Stimulated activated CD4-positive, alpha-beta T cell treated with anti-CD3 and anti-CD28 coated beads, Interleukin-1b, Interleukin-23, amount 100 ng/mL, for 1 hour (primary cell): ENCODE measurements at places on chromosomes 16 and 17.

- DNase-seq = no peak
These were observed 274.2 kb upstream of the KCNJ16 start for GRCh38 chr17:69800870-69801269.

DNA sequence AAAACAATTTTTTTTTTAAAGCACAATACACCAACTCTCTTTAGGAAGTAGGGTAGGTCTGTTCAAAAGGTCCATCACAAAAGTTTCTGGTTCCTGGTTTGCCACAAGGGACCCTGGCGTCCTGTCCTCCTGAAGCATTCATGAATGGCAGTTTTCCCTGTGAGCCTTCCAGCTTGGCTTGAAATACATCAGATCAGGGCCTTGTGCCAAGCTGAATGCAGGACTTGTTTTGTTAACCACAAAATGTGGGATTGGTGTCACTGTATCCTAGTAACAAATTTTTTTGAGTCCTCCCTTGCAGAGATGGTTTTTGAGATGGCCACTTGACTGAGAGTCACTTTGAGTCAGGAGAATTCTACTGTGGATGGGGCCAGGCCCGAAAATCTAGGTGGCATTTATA lies 3.9 kb downstream of the GNAO1 start:
- no peak for DNase-seq

- no peak for DNase-seq
These were observed 196.2 kb upstream of the NLRP1 start for GRCh38 chr17:5780476-5780875.

DNA sequence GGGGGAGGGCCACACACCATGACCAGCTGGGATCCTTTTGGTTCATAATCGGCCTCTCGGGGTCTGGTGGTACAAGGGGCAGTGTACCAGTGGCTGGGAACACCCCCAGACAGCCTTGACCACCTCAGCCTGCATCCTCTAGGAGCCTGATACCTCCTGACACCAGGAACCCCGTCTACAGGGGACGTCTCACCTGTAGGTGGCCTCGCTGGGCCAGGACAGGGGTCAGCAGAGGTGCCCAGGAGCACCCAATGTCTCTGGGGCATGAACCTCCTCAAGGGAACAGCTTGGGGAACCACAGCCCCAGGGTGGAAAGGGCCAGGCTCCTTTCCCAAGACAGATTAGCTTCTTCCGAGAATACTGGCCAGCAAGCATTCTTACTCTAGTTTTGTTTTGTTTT lies 2.5 kb upstream of the METRNL start:
- no peak for DNase-seq

DNA sequence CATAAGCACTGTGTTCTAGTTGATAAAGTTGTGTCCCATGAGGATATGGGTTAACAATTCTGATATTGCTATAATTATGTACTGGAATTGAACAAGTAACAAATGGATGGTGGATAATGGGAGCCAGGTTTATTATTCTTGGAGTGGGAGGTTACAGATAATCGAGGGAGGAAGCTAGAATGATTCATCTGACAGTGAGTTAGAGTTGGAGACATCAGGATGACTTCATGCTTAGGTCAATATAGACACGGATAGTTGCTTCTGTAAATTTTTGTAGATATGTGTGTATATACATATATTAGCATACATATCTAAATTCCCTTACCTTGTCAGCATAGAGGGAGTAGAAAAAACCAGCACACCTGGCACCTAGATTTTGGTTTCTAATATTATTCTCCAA lies 293.4 kb downstream of the SHISA9 start:
- DNase-seq = no peak

DNA sequence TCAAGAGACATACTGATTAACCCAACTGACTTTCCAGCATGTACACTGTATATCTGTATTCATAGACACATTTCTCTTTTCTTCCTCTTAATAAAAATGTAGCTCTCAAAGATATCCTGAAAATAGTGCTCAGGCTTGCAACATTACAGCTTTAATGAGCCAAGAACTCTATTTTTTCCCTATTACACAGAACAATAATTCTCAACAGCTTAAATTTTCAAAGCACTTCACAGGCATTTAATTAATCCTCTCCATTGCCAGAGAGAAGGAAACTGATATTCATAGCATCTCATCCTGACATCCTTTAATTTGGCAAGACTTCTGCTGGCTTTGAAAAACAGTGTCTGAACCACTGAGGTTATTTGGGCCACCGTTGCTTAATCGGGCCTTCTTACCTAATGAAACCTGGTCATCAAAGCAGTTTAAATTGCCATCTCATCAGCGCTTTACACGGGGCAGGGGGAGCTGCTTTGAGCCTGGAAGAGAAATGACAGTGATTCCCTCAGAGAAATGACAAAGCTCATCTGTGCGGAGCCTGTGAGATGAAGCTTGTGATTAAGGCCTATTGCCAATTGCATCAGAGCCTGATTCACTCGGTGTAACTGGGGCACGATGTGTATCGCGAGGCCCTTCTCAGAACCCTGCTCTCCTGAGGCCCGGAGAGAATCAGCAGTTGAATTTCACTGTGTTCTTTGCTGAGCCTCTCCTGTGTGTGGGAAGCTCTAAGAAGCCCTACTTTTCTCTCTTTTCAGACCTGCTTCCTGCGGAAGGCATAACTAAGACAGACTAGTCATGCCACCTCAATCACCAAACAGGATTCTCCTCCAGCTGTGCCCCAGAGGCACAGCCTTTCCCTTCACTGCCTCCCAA lies 8.5 kb upstream of the SIAH1 start:
- no peak for DNase-seq

DNA sequence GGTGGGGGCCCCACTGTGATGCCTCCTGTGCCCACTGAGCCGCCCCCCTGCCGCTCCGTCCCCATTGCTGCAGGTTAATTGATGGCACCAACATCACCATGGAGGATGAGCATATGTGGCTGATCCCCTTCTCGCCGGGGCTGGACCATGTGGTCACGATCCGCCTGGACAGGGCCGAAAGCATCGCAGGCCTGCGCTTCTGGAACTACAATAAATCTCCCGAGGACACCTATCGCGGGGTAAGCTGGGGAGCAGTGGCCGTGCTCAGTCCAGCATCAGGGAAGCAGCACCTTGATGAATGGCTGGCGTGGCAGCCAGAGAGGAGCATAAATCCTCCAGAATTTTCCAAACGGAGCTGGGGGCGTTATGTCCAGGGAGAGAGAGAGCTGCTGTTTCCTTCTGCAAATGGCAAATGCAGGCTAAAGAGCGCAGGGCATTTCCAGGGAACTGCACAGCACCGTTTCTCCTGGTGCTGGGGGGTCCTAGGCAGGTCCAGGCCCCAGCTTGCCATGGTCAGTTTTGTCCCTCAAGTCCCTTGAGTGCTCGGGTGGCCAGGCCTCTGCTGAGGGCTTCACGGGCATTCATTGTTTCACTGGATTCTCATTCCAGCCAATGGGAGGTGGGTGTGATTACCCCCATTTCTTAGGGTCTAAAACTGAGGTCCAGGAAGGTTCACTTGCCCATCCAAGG lies 216.4 kb downstream of the KATNIP start:
- no peak for DNase-seq

GRCh38 chr17:55731586-55732250 lies 9.1 kb upstream of the TMEM100 start:
- DNase-seq = no peak

DNA sequence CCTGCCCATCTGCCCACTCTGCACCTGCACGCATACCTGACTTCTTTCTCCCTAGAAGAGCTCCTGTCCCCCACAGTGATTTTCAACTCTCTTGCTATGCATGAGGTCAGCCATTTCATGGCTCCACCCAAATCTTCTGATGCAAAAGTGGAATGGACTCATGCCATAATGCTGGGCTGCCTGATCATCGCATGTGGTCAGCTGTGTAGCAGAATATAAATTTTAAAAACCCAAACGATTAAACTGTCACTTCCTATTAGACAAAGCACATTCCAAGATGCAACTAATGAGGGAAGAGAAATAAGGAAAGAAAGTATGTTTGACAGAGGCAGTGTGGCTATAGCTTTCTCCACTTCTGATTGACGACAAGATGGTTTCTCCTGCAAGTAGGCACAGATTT lies 26.1 kb downstream of the GRIN2A start:
- DNase-seq = no peak

GRCh38 chr17:48240562-48241130 lies 133.1 kb downstream of the SNX11 start:
- no peak for DNase-seq

DNA sequence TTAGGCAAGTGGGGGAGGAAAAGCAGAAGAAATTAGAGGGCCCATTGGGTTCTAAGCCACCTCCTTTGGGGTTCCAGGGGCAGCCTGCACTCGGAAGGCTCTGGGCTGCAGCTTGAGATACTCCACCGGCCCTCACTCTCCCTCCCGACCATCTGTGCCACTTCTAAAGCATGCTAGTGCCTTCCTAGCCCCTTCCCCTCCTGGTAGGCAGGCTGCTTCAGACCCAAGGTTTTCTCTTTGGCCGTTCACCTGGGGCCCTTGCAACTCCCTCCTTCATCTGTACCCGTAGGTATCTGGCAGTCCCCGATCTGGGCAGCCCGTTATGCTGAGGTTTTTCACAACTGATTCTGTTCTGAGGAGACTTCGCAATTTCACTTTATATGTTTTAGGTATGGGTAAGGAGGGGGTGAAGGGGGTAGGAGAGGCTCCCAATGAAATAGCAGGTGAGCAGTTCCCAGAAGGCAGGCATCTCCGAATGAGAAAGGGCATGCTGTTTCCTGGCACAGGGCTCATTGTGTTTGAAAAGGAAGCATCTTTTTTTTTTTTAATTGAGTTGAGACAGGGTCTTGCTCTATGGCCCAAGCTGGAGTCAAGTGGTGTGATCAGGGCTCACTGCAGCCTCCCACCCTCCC lies 98.7 kb downstream of the RAB11FIP4 start:
- no peak for DNase-seq

- DNase-seq = no peak
These were observed 91.2 kb downstream of the IRX5 start for GRCh38 chr16:55021595-55022475.

DNA sequence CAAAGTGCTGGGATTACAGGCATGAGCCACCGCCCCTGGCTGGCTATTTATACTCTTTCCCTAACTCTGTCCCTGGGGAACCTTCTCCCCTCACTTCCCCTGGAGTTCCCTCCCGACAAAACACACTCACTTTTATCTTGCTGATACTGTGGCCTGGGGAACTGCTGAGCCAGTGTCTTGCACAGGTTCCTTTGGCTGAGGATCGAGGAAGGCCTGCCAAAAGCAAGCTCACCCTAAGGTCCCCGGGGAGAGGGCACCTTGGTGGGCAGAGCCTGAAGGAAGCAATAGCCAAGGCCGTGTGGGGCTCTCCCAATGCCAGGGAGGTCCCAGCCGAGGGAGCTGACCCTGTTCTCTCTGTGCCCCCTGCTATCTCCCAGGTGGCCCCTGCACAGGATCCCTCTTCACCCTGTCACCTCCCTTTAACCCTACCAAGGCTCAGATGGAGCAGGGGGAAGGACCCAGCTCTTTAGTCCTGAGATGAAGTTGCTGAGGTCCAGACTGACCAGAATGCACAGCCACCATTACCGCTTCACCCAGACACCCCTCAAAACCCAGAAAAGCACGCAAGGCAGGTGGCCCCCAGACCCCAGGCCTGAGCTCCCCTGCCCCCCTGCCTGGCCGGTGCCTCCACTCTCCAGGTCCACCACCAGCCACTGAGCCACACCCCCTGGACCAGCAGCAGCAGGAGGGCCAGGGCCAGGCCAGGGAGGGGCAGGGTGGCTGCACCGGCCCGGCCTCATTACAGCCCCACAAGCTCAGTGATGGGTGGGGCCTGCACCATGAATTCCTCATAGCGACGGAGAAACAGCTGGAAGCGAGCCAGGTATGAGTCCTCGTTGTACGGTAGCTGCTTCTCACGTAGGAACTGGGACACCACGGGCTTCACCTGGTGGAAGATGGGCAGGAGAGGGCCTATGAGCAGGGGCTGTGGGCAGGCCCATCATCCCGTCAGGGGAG lies 5.1 kb upstream of the FDXR start:
- DNase-seq = no peak

DNA sequence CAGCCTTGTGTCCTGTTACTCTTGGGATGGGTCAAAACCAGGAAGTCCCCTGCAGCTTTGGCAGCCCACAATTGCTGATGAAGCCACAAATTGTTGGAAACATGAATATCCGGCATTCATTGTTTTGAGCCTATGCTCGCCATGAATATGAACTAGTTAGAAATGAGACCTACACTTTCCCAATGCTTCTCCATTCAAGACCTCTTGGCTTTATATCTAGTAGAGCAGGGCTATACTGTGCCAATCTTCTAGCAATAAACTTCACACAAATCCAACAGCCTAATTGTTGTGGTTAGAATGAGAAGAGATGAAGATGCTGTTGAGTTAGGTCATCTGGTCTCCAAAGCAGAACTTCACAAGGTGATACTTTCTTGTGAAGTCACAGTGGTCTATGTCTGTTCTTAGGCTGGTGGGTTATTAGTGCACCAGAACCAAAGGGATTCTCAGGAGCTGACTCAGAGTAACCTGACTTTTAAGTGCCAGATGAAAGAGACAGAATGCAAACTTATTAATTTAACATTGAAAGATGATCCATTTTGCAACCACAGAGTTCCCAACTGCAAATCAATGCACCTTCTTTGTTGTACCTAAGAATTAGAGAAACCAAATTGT lies 13.7 kb upstream of the KRT23 start:
- DNase-seq = no peak

DNA sequence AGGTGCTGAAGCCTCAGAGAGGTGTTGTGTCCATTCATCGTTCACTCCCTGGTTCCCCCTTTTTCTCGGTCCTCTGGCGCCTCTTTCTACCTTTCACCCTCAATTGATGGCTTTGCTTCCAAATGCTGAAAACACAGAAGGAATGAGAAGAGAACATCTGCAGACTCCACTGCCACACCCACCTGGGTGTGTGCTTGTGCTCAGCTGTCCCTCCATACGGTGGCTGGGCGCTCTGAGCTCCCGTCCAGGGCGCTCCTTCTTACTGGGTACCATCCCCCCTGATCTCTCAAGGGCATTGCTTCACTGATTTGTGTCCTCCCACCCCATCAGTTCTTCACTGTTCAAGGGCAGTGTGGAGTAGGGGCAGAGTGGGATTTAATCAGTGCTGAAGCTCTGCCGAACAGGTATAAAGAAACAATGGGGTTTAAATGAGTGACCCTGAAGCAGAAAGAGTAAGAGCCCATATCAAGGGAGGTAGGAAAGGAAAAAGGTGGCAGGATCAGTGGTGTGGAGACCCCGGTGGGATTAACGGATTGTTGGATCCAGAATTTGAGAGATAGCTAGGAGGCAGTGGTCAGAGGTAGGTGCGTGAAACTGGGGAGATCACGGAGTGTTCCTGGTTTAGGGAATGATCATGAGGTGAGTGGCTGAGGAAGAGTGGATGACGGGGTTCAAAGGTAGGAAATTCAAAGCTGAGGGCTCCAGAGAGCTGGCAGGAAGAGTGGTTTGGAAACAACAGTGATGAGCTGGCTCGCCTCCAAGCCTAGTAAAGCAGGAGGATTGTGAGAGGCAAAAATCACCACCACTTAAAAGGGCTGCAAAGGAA lies 40.8 kb downstream of the MRTFB start:
- no peak for DNase-seq

DNA sequence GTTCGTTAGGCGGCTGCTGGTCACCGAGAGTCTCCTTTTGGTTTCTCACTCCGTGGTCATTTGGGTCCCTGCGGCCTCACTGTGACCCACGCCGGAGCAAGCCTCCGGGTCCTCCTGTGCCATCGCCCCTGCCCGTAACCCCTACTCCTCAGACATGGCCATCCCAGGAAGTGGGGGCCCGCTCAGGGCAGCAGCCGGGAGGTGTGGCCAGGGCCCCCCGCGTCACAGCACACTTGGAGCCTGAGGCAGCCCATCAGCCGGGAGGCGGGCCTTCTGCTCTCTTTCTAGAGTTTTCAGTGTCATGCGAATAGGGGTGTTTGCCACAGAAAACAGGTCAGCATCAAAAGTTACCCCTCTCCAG lies 7.9 kb upstream of the WFIKKN1 start:
- no peak for DNase-seq

- no peak for DNase-seq
These were observed 33.8 kb upstream of the CRISPLD2 start for GRCh38 chr16:84785843-84786581.

- no peak for DNase-seq
These were observed 645 bp downstream of the NLGN2 start for GRCh38 chr17:7408252-7408727.
